T-helper 17 cell (primary cell): ENCODE measurements at places on chromosomes 1 and 21. TPM values are rescaled to one million over a fixed set of nuclear protein-coding genes. Genes with fewer than 3 reads are reported as not detected.
A peak's percentile ranks its signal among the peaks of the same experiment; 100 is the strongest.

DNA sequence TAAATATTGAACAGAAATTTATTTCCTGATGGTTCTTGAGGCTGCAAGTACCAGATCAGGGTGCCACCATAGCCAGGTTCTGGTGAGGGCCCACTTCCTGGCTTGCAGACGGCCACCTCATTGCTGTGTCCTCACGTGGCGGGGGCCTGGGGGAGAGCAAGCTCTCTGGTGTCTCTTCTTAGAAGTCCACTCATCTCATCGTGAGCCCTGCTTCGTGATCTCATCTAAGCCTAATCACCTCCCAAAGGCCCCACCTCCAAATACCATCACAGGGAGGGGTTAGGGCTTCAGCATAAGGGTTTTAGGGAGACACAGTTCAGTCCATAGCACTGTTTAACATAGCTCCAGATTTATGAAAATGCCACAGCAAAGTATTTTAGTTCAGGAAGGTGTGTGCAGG lies 119.7 kb downstream of the PRDM2 start:
- H3K4me3 ChIP-seq, result no peak overlapping the region
- DNase-seq, result no peak
- H3K4me1 ChIP-seq, result peaks cover 2% of the 10 kb centered on the region
- H3K27ac ChIP-seq, result no peak overlapping the region
- no peaks in the 10 kb centered on the region for H3K27me3 ChIP-seq

GRCh38 chr1:88662723-88663122 lies 21.4 kb upstream of the PKN2 start:
- peak overlapping the region; percentile 79 for H3K27ac ChIP-seq
- H3K4me1 ChIP-seq, result peaks cover 9% of the 10 kb centered on the region
- H3K4me3 ChIP-seq, result no peak overlapping the region
- H3K36me3 ChIP-seq, result no peaks in the 10 kb centered on the region
- peaks cover 11% of the 10 kb centered on the region for H3K27me3 ChIP-seq

The SPRR5 gene
- not detected for total RNA-seq

The C1orf185 gene
- total RNA-seq, result not detected

- H3K36me3 ChIP-seq, result no peaks in the 10 kb centered on the region
- DNase-seq, result no peak
- no peaks in the 10 kb centered on the region for H3K27me3 ChIP-seq
- H3K27ac ChIP-seq, result no peak overlapping the region
- peaks cover 15% of the 10 kb centered on the region for H3K4me1 ChIP-seq
- no peak overlapping the region for H3K4me3 ChIP-seq
These were observed 50.5 kb upstream of the PPP2R5A start for GRCh38 chr1:212234431-212235395.

GRCh38 chr1:17765444-17766411 lies 10.6 kb downstream of the ACTL8 start:
- no peak for DNase-seq
- H3K4me1 ChIP-seq, result peaks cover 3% of the 10 kb centered on the region

The CGN gene
- 0.60 TPM for total RNA-seq
